ENCODE measurements at places on chromosomes 5 and 9. TPM values are rescaled to one million over a fixed set of nuclear protein-coding genes. Genes with fewer than 3 reads are reported as not detected.

The SPINK13 gene
- total RNA-seq: not detected

The CDC20B gene
- total RNA-seq: 0.18 TPM

The NR2F1-AS1 gene
- total RNA-seq: not detected

The RNF183 gene
- total RNA-seq: not detected

The GPSM1 gene
- 24.5 TPM for total RNA-seq

The ZNF169 gene
- total RNA-seq: 9.0 TPM

The CDKN2B-AS1 gene
- 0.82 TPM for total RNA-seq

The MARVELD2 gene
- total RNA-seq: 0.16 TPM

The STKLD1 gene
- 0.87 TPM for total RNA-seq

- H3K27ac ChIP-seq: no peak overlapping the region
- H3K4me1 ChIP-seq: no peaks in the 10 kb centered on the region
- no peaks in the 10 kb centered on the region for H3K36me3 ChIP-seq
- H3K4me3 ChIP-seq: no peak overlapping the region
- H3K27me3 ChIP-seq: no peaks in the 10 kb centered on the region
Observed at GRCh38 chr5:96151891-96152290, 190.2 kb upstream of the ELL2 start.

DNA sequence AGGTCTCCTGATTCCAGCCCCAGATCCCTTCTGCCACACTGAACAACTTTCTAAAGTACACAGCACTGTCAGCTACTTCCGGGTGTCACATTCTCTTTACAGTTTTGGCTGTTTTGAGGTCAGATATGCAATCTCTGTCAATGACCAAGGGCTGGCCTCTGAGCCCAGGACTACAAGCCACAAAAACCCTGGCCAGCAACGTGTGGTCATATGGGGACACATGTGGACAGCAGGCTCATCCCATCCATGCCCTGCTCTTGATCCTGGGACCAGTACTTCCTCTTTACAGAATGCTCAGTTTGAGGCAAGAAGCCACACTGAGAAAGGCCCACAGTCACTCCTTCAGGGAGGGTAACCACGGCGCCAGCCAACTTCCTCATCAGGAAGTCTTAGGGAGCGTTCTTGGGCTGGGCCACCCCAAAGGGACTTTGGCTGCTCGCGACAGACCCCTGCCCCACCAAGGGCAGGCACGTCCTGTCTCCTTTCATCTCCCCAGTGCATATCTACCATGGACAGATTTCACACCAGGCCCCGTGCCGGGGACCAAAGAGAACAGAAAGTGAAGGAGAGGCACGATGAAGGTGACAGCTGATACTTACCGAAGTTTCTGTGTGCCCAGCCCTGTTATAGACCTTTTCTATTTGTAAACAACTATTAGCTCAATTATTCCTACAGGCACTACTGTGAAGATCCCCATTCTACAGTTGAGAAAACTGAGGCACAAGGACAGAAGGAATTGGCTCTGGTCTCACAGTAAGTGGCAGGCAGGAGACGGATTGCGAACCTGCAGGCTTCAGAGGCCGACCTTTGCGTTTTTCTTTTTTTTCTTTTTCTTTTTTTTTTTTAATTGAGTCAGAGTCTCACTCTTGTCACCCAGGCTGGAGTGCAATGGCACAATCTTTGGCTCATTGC is 37.3 kb downstream of the STK10 start:
- no peaks in the 10 kb centered on the region for H3K27me3 ChIP-seq
- H3K36me3 ChIP-seq: peaks cover 78% of the 10 kb centered on the region
- H3K27ac ChIP-seq: peak overlapping the region; percentile 85
- H3K4me1 ChIP-seq: peaks cover 43% of the 10 kb centered on the region

DNA sequence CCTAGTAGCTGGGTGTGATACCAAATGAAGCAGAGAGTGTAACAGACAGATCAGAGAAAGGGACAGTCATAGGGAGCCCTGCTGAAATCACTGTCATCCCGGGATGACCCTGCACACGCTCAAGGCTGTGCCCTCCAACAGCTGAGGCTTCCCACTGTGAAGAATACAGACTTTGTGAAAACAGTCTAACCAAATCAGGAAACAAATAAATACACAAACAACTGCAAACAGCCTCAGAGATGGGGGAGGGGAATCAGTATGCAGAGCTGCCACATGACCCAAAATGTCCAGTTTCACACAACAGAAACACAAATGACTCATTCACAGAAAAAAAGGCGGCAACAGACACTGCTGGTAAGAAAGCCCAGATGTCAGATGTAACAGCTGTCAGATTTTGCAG is 101.9 kb downstream of the ADAMTS2 start:
- H3K36me3 ChIP-seq: no peaks in the 10 kb centered on the region
- H3K4me1 ChIP-seq: no peaks in the 10 kb centered on the region
- no peaks in the 10 kb centered on the region for H3K27me3 ChIP-seq
- no peak overlapping the region for H3K4me3 ChIP-seq
- DNase-seq: no peak

DNA sequence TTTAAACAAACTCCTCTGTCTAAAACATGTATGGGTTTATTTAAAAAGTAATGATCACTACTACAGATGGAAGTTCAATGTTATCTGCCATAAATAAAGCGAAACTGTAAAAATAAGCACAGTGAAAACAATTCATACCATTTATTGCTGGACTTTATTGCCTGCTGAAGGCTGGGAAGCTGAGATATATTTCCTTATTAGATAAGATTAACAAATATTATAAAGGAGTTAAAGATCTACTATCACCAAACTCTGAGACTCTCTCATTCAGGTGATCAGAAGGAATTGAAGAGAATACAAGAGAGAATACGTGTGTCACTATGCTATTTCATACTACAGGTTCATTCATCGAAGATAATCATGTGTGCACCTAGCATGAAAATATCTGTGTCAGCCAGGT is 190.9 kb upstream of the ATP10B start:
- no peak overlapping the region for H3K4me3 ChIP-seq
- no peaks in the 10 kb centered on the region for H3K36me3 ChIP-seq
- H3K27me3 ChIP-seq: no peaks in the 10 kb centered on the region
- DNase-seq: no peak
- no peaks in the 10 kb centered on the region for H3K4me1 ChIP-seq

Data from activated T-helper 2 cell treated with anti-CD3 and anti-CD28 coated beads, Interferon-gamma antibody, Interleukin-2, Interleukin-4, amounts not matched to agents 10 μg/mL and 5 μg/mL and 100 μg/mL, durations not matched to agents 14 hours and 24 hours and 36 hours (primary cell).